ENCODE measurements at places on chromosomes 12 and 14.
A peak's percentile ranks its signal among the peaks of the same experiment; 100 is the strongest.

DNA sequence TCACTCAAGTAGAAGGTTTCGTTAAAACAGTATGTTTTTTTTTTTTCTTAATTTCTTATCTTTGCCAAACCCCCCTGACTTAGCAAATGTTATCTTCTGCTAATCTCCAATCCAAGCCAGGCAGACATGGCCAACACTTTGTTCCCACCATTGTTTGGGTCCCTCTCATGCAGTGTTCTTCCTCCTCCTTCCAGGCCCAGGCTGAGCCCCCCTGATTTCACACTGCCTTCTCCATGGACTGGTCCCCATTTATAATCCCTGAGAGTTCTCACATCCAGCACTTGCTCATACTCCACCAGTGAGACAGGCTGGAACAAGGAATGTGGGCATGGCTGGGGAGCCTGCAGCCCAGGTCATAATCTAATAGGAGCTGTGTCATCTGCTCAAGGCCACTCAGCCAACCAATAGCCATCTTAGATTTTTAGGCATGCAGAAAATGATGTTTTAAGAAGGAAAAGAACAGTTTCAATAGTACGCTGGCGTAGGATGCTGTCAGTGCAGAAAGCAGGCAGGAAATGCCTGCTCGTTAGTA lies 238.4 kb upstream of the CCDC196 start:
- DNase-seq = no peak

GRCh38 chr14:104891664-104892530 lies 26.8 kb downstream of the CEP170B start:
- DNase-seq = no peak

- DNase-seq = no peak
Observed at GRCh38 chr14:31270196-31270772, 62.7 kb upstream of the HECTD1 start.

GRCh38 chr12:125140279-125141209 lies 75.3 kb downstream of the AACS start:
- no peak for DNase-seq

DNA sequence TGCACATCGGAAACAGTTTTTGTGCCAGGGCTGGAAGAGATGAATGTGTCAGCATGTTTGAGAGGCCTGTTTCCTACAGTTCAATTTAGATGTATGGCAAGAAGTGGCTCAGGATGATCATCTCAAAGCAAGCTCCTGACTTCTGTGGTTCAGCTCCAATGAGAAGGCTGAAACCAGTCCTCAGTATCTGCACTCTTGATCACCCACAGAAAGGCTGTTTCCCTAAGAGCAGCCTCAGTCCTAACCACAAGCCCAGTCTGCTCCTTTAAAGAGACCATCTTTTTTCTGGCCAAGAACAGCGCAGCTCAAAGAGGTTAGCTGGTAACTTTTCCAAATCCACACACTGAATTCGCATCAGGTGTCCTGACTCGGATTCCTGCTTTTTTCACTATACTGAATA lies 19.2 kb downstream of the CSRP2 start:
- DNase-seq = no peak

DNA sequence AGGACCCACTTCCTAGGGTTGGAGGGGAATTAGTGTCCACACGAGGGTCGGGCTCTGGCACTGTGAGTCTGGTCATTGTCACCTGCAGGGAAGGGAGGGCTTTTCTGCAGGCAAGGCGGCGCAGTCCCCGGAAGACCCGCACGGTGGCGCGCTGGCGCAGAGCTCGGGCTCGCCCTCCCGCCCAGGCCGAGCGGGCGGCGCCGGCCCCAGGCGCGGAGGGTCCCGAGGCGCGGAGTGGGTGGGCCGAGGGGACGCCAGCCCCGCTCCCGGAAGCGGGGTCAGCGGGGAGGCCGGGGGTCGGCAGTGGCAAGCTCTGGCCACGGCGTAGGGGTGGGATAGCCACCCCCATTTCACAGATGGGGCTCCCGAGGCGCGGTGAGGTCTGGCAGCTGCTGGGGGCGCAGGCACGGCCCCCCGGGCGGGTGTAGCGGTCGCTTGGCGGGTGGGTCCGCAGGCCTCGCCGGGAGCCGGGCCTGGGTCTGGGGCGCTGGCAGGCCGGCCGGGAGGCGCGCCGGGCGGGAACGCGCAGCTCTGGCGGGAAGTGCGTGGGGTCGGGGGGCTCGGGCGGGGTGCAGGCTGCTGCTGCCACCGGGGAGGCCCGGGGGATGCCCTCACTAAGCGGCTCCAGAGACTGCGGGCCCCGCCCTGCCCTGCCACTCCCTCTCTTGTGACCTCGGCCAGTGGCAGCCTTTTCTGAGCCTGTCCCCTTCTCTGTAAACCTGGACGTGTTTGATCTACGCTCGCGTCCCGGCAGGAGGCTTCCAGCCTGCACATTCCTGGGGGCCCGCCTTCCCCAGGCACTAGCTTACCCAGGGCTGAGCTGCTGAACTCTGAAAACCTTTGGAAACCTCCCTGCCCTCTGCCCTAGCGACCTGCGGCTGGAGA lies 46.1 kb downstream of the CYP46A1 start:
- peak; percentile 59 for DNase-seq

GRCh38 chr12:11958221-11959091 lies 112.3 kb upstream of the BCL2L14 start:
- peak; percentile 9 for DNase-seq

DNA sequence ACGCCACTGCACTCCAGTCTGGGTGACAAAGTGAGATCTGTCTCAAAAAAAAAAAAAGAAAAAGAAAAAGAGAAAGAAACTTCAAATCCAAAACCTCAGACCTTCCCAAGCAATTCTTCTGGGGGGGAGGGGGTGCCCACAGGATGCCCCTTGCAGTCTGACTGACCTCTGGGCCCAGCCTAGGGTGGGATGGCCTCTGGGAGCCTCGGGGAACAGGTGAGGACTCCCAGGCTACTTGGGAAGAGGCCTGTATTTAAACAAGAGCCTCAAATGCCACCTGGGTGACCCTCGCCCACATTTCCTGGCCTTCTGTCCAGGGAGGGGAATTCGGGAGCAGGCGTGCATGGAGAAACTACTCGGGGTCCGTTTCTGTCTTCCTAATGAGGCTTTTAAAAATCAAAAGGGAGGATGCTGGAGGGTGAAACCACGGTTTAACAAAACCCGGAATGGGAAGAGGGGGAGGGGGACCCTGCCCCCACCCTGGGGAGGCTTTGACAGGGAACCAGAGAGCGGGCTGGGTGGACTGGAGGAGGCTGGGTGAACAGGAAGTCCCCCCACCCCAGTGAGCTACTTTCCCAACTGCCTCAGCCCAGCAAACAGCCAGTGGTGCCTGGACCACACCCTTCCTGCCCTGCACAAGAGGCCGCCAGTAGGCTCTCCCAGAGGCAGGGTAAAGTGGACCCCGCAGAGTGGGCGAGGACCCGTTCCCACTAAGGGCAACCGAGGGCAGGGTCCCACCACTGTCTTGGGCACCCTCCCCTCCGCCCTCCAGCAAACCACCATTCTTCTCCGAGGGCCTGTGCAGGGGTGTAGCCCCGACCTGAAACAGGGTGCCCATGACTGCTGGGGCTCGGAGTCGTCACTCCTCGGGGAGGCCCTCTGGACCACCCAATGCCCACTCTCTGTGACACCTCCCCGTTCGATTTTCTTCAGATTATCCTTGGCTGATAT lies 1.5 kb upstream of the FBRSL1 start:
- peak; percentile 50 for DNase-seq

DNA sequence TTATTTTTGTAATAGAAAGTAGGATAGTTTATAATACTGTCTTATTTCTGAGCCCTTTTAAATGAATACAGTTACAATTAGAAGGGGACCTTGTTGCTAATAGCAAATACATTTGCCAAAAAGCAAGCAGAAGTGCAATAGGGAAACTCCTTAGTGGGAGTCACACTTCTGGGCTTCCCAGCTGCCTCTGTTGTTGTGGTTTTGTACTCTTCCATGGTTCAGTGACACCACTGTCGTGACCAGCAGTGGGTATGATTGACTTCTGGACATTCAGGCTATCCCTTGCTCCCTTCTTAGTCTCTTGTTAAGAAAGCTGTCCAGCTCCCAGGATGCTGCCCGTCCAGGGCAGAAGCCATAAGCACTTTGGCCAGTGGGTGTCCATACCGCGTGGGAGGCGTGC lies 22.6 kb downstream of the TCTN1 start:
- DNase-seq = no peak

DNA sequence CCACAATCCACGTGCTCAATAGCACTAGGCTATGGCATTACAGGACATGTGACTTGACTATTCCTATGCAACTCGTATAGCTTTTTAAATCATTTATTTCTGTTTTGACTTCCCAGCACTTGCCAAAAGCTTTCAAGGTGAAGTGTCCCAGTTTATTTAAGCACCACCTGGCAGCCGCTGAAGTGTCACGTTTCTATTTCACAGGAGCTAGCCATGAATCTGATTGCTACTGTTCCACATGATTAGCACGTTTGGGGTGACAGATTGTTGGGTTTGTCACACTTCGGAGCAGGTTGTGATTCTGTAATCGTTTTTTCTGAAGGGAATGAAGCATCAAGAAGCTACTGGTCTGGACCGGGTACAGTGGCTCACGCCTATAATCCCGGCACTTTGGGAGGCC lies 39.9 kb upstream of the BICDL1 start:
- DNase-seq = no peak

DNA sequence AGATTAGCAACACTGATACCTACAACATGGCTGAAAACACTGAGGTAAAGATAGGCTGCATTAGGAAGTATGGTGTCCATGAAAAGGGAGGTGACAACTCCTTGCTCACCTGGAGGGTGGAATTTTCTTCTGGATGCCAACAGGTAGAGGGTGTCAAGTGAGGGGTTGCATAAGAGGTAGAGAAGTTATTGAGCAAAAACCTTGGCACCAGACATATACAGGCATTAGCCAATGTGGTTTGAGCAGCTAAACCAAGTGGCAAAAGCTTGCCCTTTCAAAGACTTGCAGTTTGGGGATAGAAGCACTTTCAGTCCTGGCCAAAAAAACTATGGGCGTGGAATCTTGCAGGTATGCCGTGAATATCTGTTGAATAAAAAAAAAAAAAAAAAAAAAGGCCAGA lies 3.8 kb downstream of the RITA1 start:
- no peak for DNase-seq

DNA sequence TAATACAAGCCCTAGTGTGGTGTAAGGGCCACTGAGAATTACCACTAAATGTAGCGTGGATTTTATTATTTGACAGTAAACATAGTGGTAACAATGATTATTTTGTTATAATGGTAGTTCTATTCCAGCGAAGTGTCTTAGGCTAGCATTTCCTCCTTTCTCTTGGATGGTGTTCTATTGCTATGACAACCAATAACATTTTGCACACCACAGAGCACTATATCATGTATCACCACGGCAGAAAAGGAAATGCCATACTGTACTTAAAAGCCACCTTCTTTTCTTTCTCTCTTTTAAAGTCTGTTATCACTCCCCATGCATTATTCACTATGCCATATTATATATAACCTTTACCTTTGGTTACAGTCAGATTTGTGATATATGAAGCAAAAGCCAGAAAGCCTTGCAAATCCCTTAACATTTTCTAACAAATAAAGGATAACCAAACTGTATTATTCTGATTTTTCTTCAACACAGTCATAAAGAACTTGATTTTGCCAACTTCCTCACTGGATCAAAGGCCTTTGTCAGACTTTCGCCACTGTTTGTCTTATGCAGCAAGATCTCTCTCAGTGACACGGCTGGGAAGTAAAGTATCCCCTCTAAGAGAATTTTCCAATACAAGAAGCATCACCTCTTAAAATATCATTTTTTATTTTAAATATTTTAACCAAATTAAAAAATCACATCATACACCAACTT lies 195.8 kb downstream of the FOXN3 start:
- no peak for DNase-seq

GRCh38 chr12:102573237-102573636 lies 92.9 kb upstream of the IGF1 start:
- no peak for DNase-seq

GRCh38 chr14:32940066-32940651 lies 1.5 kb downstream of the NPAS3 start:
- DNase-seq = no peak

DNA sequence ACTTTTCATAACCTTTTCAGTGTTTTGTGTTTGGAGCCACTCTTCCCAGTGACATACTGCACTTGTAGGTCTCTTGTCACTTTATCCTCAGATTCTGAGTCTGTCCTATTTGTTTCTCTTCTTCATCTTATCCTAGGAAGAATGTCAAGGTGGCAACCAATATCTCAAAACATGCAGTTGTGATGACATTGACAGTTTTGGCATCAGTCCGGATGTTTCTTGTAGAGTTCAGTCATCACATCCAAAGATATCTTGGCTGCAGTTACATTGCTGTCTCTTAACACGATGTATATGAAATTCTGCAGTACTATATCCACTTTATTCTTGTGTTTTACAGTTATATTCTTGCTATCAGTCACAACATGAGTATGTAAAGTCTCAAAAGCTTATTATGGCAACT lies 6.4 kb downstream of the ADIPOR2 start:
- no peak for DNase-seq

DNA sequence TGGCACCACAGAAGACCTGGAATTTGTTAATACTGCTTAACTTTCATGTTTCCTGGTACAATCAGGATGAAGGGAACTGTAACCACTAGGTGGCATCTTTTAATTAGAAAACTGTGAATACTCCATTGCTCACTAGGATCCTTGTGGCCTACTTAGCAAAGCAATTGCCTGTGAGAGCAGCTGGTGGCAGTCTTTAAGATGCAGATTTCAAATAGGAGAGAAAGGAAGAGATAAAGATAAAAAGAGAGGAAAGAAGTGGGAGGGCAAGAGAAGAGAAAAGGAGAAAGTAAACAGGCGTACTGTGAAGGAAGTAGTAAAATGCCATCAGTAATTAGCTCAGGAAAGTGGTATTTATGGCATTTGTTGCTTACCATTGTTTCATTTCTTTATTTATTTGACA lies 114.5 kb downstream of the RAD51B start:
- no peak for DNase-seq

DNA sequence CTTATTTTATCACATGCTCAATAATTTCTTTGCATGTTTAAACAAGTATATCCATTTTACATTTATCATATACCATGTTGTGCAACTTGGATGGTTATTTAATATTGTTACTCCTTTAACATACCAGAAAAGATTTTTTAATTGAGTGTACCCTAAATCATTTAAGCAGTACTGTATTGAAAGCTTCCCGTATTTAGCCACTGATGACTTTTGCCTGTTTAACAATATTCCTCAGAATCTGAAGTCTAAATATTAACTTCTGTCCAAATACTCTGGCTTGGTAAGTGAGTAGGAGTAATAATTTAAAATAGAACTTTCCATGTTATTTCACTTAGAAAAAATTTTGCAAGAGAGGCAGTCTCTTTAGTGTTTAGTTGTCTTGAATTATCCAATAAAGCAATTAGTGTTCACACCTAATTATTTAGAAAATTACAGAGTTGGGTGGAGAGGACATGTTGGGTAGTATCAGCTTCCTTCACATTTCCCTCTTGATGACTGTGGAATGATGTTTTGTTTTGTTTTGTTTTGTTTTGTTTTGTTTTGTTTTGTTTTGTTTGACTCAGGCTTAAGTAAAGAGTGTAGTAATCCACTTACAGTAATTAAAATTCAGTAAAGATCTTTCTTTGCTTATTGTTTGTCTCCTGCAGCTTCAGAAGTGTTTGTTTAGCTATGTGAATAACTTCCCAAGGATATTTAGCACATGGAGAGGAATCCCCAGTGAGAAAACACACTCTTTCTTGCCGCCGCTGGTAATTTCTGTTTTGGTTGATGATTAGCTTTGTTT lies 59.5 kb downstream of the DAAM1 start:
- no peak for DNase-seq

GRCh38 chr12:118979763-118980406 lies 1.5 kb upstream of the SRRM4 start:
- DNase-seq = no peak

GRCh38 chr12:105202202-105202601 lies 33.8 kb downstream of the APPL2 start:
- DNase-seq = no peak
